ENCODE measurements at places on chromosomes 3 and 15. TPM values are rescaled to one million over a fixed set of nuclear protein-coding genes. Genes with fewer than 3 reads are reported as not detected.
A peak's percentile ranks its signal among the peaks of the same experiment; 100 is the strongest.

DNA sequence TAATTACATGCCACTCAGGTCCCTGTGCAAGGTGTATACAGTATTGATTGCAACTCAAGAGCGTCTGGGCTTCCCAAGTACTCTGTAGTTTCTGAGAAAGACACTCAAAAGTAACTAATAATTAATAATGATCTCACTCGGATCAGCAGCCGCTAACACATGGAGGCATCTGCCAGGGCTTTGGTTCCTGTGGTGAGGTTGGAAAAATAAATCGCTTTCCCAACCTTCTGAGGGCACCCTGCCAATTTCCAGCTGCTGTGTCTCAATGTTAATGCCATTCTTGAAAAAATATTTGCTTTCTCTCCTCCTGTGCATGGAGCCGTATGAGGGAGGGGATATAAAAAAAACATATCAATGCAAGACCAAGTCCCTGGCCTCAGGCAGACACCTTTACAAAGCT lies 116.5 kb upstream of the SLC2A2 start:
- no peak for DNase-seq
- H3K27me3 ChIP-seq: no peaks in the 10 kb centered on the region
- no peaks in the 10 kb centered on the region for H3K4me1 ChIP-seq
- H3K36me3 ChIP-seq: peaks cover 32% of the 10 kb centered on the region

The IL5RA gene
- not detected for total RNA-seq

DNA sequence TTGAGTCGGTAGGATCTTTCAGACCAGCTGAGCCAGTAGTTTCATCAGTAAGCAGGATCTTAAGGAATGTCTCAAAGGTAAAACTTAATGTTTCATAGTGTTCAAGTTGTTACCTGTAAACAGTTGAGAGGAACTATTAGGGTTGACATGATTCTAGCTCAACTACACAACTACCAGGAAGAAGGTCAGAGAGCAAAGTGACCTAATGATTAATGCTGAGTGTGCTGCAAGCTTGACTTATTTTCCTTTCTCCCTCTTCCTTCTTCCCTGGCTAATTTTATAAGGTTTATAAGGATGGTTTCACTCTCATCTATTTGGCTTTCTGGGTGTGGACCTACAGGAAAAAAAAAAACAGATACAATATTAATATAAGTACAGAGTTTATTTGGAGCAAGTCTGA lies 30.2 kb upstream of the LHFPL4 start:
- no peaks in the 10 kb centered on the region for H3K4me1 ChIP-seq
- no peak overlapping the region for H3K27ac ChIP-seq
- no peak for DNase-seq

GRCh38 chr3:27877061-27878013 lies 155.2 kb upstream of the EOMES start:
- H3K4me1 ChIP-seq: peaks cover 53% of the 10 kb centered on the region
- H3K36me3 ChIP-seq: peaks cover 8% of the 10 kb centered on the region
- H3K27me3 ChIP-seq: no peaks in the 10 kb centered on the region
- H3K27ac ChIP-seq: peak overlapping the region; percentile 84
- no peak for DNase-seq
- no peak overlapping the region for H3K4me3 ChIP-seq

- H3K27me3 ChIP-seq: no peaks in the 10 kb centered on the region
- H3K4me3 ChIP-seq: no peak overlapping the region
- peaks cover 4% of the 10 kb centered on the region for H3K36me3 ChIP-seq
- H3K27ac ChIP-seq: no peak overlapping the region
- peaks cover 49% of the 10 kb centered on the region for H3K4me1 ChIP-seq
Observed at GRCh38 chr3:71262364-71263265, 320.9 kb downstream of the FOXP1 start.

DNA sequence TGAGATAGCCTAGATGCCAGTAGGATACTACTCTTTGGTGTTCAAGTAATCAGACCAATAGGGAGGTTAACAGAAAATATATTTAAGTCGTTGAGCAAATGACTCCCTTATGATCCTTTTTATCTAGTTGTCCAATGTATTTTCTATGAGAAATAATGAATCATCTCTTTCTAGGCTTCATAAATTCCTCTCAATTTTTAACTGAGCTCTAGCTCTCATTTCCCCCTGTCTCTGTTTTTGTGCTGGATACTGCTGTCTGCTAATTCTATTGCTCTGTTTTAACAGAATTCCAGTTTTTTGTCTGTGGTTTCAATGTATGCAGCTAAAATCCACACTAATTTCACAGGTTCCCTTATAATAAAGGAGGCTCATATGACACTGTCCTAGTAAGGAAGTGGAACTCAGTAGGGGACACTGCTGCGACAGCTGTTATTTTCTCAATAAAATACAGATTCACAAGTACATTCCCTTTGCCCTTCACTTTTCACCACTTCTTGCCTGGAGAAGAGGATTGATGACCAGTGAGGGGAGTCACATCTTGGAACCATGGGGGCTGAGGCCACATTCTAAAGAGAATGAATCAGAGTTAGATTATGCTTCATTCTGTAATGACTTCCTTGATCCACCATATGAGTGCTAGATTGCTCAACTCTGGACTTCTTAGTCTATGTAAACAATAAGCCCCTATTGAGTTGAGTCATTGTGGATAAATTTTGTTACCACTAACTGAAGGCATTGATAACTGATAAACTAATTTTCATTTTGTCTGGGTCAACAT lies 558.7 kb upstream of the KCNMB2 start:
- no peaks in the 10 kb centered on the region for H3K36me3 ChIP-seq
- no peak overlapping the region for H3K4me3 ChIP-seq

- H3K27ac ChIP-seq: no peak overlapping the region
- DNase-seq: no peak
- H3K4me1 ChIP-seq: no peaks in the 10 kb centered on the region
Observed at GRCh38 chr15:32908135-32908801, 190.5 kb downstream of the GREM1 start.

The SLC7A14 gene
- not detected for total RNA-seq

DNA sequence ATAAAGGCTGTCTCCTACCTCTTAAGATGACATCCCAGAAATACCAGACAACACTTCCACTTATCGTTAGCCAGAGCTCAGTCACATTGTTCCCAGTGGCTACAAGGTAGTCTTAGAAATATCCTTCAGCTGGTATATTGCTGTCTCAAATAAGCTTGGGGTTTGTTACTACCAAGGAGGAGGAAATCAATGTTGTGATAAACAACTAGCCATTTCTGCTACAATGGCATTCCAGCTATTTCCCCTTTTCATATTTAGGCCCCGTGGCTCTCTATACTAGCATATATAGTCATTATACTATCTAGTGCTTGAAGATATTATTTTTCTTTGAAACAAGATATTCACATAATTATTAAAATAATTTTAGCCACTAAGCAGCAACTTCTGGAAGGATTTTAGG lies 56.5 kb downstream of the VPS8 start:
- H3K4me3 ChIP-seq: no peak overlapping the region
- no peak for DNase-seq
- H3K27me3 ChIP-seq: no peaks in the 10 kb centered on the region
- H3K27ac ChIP-seq: no peak overlapping the region
- H3K36me3 ChIP-seq: peaks cover 44% of the 10 kb centered on the region

All from activated CD4-positive, alpha-beta T cell treated with anti-CD3 and anti-CD28 coated beads, Interleukin-2, amount 10 ng/mL, durations not matched to agents 7 days and 5 days (primary cell).